Cardiac fibroblast (primary cell): ENCODE measurements at places on chromosomes 3 and 15.

- no peak for DNase-seq
These were observed 167.9 kb downstream of the DCLK3 start for GRCh38 chr3:36596419-36596818.

DNA sequence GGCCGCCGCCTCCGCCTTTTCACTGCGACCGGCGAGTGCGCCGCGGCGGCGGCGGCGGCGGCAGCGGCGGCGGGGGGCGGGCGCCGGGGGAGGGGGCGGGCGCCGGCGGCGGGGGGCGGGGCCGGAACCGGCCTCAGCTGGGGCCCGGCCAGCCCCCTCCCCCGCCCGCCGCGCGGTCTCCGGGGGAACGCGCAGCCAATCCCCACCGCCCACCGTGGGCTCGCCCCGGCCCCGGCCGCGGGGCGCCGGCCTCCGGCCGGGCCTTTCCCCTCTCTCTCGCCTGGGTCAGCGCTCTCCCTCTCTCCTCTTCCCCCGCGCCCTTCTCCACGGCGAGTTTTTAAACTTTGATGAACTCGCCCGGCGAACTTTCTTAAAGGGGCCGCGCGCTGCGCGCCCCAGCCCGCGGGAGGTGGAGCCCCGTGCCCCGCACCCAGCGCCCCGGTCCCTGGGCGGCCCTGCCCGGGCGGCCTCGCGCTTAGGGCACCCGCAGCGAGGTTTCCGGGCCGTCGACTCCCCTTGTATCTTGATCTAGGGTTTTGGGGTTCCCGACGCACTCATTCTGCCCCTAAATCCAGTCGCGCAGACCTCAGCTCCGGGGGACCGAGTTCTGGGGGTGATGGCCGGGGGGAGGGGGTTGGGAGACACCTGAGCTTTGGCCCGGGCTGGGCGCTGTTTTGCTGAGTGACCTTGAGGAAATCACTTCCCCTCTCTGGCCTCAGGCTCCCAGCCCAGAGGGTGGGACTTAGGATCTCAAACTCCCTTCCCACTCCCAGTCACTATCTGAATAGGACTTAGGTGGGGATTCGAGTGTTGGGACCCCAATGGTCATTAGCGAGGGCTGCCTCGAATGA lies at the start of gene RBPMS2:
RBPMS2 (minus strand) TSS at position 39 of the 851 bp plus-strand sequence. CDS start 270 bp downstream, outside the sequence.
- DNase-seq = no peak

GRCh38 chr3:62036726-62037125 lies 336.6 kb downstream of the FEZF2 start:
- DNase-seq = no peak

GRCh38 chr3:119677641-119677934 lies 382 bp upstream of the COX17 start:
- no peak for DNase-seq

DNA sequence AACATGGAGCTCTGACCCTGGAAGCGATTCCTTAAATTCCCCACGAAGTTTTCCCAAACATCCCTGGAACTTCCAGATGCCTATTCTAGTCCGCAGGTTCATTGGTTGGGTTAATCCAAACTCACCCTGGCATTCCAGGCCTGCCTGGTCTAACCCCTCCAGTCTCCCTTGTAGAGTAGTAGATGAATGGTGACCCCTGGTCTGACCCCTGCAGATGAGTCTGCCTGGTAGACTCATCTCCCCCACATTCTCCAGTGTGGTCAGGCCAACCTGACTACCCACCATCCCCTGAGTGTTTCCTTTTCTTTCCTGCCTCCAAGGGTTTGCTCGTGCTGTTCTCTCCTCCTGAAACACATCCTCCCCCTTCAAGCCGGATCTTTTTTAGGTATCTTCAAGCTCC lies 10.8 kb upstream of the HRH1 start:
- DNase-seq = no peak
